RCC 7860 (cell line): ENCODE measurements at places on chromosomes 1 and 21.

- DNase-seq = no peak
Observed at GRCh38 chr1:175376194-175376593, 183.6 kb upstream of the KIAA0040 start.

GRCh38 chr1:65880611-65881010 is 87.9 kb downstream of the PDE4B start:
- DNase-seq = no peak

GRCh38 chr1:17762313-17762712 is 7.2 kb downstream of the ACTL8 start:
- DNase-seq = no peak

DNA sequence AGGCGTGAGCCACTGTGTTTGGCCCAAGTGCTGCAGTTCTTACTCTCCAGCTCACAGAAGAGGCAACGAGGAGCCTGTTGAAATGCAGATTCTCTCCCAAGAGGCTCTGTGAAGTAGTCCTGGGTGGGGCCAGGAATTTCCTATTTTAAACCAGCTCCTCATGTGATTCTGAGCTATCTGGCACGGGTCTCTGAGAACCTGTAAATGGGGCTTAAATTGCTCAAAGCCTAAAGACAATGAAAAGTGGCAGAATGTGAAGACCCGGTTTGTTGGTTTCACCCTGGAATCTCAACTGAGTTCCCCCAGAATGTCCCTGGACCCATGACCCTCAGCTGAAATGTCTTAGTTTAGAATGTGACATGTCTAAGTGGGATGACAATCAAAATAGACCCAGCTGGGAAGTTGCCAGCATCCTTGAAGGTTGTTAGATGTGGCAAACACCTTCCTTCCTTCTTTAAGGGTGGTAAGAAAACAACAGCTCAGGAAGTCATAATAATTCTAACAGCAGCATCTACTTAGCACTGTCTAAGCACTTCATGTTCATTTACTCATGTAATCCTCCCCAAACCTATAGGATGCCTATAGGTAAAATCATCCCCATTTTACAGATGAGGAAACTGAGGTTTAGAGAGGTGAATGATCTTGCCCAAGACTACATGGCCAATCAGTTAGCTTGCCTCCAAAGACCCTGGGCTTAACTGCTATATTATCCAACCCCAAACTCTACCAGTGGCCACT is 20.9 kb upstream of the ATP5PO start:
- DNase-seq = no peak

GRCh38 chr1:243287652-243288051 is 31.8 kb downstream of the SDCCAG8 start:
- peak; percentile 88 for DNase-seq
